Activated naive CD4-positive, alpha-beta T cell (primary cell): ENCODE measurements at places on chromosomes 3 and 15.

GRCh38 chr15:42065033-42065432 lies 29.3 kb downstream of the PLA2G4D start:
- DNase-seq = no peak

DNA sequence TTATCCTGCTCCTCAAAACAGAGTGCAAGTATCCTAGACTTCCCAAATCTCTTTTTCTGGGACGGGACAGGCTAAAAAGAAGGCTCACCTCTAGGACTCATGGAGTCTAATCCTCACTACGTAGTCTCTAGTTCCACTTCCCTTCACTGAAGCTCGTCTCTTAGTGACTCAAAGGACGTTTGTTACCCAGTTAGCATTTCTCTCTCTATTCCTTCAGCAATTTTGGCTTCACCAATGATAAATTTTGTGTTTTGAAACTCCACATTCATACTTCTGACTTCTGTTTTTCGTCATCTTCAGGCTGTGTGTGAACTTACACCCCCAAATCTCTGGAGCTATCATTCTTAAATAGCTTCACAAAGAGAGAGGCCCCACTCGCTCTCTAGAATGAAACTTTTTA lies 627.1 kb downstream of the NAALADL2 start:
- no peak for DNase-seq

DNA sequence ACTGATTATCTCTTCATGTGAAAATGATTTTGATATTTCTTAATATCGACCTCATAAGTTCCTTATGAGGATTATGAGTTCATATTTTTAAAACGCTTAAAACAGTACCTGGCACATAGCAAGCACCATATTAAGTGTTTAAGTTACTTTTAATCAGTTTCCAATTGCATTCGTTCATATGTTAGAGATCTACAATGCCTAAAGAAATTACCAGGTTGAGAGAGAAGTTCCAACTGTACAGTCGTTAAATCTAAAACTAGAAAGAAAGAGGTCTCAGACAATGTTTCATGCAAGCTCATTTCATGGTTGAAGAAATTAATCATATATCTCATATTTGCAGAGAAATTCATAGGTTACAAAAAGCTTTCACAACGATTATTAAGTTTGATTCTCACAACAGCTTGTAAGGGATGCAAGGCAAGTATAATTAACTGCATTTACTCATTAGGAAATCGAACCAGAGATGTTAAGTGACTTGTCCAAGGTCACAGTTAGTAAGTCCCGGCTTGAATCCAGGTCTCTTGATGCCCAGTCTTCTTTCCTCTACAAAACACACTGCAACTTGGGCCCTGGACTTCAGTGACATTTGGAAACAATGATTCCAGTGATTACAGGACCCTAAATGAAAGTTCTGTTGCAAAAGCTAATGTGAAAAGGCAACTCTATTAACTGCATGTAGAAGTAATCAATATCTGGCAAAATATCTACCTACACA lies 1.3 kb downstream of the MYO5A start:
- no peak for DNase-seq

DNA sequence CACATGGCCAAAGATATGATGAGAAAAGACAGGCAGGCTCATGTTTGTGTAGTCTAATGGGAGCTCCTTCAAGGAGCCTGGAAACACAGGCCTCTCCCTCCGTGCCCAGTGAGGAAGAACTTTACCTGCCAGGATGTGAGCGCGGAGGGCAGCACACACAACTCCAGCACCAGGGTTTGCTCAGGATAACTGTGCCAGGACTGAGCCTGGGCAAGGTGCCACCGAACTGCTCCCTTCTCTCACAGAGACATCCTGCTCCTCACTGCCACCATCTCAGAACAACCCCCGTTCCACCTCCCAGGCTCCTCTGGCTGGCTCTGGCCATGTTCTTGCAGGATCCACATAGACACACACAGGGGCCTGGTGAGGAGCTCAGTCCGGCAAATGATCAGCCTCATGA lies 87.4 kb downstream of the NUP210 start:
- DNase-seq = no peak

DNA sequence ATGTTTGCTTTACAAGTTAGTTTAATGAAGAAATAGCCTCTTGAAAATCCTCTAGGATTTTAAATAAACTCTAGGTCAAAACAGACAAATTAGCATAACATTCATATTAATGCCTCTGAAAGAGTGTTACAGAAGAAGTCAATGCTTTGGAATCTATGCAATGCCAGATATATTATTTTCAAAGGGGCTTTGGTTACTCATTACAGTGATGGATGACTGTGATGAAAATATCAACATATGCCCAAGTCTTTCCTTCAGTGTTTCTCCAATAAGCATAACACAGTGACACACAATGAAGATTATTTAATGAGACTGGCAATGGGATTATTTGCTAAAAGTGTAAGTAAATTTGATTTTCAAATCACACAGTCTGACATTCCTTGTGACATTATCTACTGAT lies 1247.2 kb downstream of the ROBO2 start:
- no peak for DNase-seq

DNA sequence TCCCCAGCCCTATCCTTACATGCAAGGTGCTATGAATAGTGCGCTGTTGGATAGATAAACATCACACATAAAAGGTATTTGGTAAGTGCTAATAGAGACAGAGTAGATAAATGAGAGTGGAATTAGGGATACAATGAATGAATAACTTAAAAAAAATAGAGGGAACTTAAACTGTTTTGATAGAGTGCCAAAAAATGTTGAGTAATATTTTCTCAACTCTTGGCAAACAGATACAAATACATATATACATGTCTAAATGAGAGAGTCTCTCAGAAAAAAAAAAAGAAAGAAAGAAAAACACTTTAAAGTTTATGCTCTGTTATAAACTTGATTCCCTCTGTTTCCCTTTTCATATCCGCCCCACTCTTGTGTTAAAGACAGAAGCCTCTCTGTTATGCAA lies 667.4 kb downstream of the ROBO2 start:
- DNase-seq = no peak

DNA sequence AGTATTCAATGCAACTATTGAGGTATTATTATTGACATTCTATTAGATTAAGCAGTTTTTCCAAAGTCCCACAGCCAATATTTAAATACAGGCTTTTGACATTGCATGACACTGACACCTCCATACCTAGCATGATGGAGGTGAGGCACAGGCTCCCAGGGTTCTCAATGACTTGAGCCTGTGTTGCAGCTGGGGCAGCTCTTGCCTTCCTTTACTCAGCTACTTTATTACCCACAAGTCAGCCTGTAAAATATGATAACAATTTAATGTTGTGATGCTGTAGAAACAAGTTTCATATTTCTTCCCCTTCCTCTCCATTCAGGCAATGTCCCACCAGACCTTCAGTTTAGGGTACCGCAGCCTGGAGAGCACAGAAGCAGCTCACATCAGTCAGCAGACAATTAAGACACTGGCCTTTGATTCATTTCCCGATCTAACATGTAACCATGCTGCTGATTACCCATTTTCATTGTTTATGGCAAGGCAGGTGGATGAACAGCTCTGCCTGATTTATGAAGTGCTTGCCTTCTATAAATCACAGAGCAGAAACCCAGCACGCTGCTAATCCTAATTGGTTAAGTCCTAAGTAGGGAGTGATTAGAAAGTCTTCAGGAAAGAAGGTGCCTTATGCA lies 826.1 kb downstream of the AGBL1 start:
- no peak for DNase-seq

- no peak for DNase-seq
These were observed 170.5 kb downstream of the GREM1 start for GRCh38 chr15:32888221-32888761.

DNA sequence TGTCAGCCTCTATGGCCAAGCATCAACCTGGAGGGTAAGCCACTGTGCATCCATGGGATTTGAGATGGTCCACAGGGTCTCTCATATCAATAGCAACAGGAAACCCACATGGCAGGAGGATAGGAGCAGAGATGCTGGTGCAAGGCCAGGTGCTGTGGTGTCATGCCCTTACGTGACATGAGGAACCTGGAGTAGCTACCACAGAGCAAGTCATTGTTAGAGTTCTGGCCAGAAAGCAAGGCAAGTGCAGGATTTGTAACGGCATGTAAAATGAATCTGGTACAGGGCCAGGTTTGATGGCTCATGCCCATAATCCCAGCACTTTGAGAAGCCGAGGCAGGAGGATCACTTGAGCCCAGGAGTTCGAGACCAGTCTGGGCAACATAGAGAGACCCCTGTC lies 14.8 kb upstream of the ZNF774 start:
- no peak for DNase-seq

GRCh38 chr3:11903047-11903446 lies 56.4 kb upstream of the TAMM41 start:
- no peak for DNase-seq

DNA sequence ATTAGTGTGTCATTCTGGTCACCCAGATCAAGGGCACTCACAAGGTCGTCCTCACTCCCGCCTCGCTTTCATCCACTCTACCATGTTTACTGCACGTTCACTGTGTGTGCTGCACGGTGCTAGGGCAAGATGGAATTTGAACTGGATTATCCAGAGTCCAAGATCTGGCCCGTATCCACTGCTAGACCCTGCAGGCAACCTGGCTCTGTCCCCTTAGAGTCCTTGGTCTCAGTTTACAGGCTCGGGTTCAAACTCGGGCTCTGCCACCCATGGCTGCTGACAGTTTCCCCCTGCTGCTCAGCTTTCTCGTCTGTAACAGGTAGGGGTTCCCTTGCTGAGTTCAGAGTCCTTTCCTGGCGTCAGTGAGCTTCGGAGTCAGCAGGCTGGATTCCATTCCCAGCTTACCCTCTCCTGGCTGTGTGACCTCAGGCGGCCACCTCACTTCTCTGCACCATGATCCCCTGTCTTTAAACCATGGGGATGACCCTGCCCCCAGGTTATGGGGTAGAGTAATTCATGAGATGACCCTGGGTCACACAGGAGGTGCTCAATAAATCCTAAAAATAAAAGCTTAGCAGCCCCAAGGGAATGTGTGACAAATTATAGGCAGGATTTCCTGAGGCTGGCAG lies 79.6 kb upstream of the SLC6A6 start:
- DNase-seq = no peak

DNA sequence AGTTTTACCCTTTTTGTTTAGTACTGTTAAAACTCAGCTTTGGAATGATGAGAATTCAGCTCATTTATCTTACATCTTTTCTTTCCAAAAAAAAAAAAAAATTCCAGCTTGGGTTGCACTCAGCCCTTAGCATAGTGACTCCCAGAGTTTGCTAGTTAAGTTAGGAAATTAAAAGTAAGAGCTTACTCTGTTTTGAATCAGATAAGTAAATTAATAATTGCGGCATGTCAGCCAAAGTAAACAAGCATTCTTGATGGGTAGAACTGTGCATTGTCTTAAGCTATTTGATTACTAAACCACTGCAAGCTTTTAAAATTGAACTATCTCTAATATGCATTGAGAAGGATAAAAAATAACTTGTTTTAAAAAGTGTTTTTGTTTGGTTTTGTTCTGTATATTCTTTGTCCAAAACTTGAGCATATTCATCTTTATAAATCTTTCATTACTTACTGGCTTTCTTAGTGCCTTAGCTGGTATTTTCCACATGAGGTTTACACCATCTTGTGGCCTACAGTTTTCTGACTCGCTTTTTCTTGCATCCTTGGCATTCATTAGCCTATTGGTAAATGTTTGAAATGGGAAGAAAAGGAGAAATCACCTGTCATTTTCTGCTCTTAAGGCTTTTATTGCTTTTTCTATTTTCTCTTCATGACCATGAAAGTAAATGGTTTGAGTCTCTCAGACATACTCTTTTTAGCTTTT lies 107.6 kb downstream of the FILIP1L start:
- no peak for DNase-seq

- DNase-seq = no peak
These were observed 59.4 kb downstream of the CLASP2 start for GRCh38 chr3:33658621-33658990.

DNA sequence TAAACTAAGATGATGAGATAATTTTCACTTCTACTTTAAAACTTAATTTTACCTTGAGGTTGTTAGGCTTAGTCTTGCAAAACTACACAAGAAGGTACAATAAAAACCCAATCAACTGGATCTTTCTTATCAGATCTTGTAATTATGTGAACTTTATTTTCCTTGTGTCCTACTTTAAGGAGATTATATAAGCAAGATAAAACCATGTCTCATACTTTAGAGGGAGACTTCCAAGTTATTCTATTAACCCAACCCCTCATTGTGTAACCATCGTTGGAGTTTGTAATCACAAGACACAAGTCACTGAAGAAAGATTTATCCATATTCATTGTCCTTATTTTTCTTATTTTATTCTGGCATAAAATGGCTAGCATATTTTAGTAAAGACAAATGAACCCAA lies 165.6 kb downstream of the SERPINI1 start:
- DNase-seq = no peak
